DMS153 (cell line): ENCODE measurements at places on chromosomes 5 and 9.

DNA sequence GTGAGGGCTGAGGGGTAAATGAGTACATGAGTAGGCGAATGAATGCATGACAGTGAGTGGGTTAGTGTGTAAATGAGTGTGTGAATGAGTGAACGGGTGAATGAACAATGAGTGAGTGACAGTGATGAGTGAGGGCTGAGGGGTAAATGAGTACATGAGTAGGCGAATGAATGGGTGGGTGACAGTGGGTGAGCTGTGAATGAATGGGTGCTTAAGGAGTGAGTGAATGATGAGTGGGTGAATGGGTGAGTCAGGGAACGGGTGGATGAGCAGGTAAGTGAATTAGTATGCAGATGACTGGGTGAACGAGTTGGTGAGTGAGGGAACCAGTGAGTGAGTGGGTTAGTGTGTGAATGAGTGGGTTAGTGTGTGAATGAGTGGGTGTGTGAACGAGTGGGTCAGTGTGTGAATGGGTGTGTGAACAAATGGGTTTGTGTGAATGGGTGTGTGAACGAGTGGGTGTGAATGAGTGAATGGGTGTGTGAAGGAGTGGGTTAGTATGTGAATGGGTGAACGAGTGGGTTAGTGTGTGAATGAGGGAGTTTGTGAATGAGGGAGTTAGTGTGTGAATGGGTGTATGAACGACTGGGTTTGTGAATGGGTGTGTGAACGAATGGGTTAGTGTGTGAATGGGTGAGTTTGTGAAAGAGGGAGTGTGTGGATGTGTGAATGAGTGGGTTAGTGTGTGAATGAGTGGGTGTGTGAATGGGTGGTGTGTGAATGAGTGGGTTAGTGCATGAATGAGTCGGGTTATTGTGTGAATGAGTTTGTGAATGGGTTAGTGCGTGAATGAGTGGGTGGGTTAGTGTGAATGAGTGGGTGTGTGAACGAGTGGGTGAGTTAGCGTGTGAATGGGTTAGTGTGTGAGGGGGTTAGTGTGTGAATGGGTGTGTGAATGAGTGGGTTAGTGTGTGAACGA, 32.9 kb downstream of the NKD2 start:
- DNase-seq, result no peak

- DNase-seq, result no peak
Observed at GRCh38 chr5:102200861-102201260, 95.2 kb downstream of the SLCO4C1 start.

GRCh38 chr9:81893929-81894328, 34.3 kb upstream of the SPATA31D4 start:
- no peak for DNase-seq

- no peak for DNase-seq
Observed at GRCh38 chr5:20556115-20556763, 568.2 kb upstream of the CDH18 start.

GRCh38 chr5:12794476-12795332, 890.5 kb upstream of the CTNND2 start:
- DNase-seq, result no peak

DNA sequence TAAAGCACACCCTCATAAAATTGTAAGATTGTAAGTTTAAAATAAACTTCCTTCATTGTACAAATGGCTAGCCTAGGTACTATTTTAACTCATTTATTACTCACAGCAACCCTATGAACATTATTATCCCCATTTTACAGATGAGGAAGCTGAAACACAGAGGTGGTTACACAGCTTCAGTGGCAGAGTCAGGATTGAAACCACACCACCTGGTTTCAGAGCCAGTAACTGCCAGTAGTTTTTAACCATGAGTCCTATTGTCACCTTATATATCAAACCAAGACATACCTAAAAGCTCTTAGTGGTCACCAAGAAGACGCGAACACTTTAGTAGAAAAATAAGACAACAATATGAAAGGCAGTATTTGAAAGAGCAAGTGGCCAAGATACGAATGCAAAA, 16.1 kb downstream of the SH3GL2 start:
- DNase-seq, result no peak

GRCh38 chr9:125621170-125621569, 85.8 kb downstream of the MAPKAP1 start:
- DNase-seq, result no peak

DNA sequence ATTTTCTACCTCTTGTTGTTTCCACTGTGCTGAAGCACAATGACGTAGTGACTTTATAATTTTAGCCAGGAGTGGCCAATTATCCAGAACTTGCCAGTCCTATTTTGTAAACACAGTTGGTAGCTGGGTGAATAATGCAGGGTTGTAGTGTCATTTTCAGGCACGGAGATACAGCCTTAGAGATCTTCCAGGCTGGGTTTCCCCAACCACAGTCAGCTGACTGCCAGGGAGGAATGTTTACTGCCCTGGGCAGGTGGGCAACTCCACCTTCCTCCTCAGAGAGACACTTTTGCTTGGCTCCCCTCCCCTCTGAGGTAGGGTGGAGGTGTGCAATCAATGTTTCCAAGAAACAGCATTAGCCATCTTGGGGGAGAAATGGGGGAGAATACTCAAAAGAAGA, 228.1 kb upstream of the NR4A3 start:
- DNase-seq, result no peak

- DNase-seq, result peak; percentile 28
Observed at GRCh38 chr5:86880785-86881492, 263.2 kb downstream of the COX7C start.

- no peak for DNase-seq
Observed at GRCh38 chr5:13248253-13248652, 696.2 kb downstream of the DNAH5 start.

GRCh38 chr9:129178568-129179382, 714 bp upstream of the IER5L start:
- DNase-seq, result no peak

GRCh38 chr5:16456103-16456832, 9.3 kb downstream of the ZNF622 start:
- peak; percentile 42 for DNase-seq

GRCh38 chr9:121559183-121559582, 59.5 kb upstream of the GGTA1 start:
- no peak for DNase-seq

DNA sequence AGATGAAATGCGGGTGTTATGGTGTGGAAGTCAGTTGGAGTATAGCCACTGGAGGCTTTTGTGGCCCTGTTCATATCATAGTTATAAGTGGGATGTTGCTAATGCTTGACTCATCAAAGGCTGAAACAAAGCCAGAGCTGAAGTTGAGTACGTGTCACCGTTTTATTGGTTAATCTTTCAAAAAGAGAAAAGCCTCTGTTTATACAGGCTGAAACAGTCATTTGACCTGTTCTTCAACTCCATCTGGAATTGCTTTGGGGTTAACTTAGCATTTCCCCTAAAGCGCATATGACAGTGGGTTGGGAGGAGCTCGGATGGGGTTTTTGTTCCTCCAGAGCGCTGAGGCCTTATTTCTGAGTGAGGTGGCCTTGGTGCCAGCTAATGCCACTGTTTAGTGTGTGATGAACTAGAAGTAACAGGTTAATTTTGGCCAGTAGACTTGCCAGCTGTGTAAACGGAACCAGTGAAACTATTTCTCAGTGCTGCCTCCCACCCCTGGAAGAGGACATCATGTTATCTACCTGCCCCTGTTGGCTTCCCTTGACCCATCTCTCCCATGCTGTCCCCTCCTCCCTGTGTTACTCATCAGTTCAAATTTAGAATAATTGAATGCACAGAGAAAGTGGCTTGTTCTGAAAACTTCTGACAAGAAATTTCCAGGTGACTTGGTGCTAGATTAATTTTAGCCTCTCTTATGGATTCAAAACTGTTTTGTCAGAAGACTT, 34.2 kb downstream of the MTAP start:
- DNase-seq, result no peak

DNA sequence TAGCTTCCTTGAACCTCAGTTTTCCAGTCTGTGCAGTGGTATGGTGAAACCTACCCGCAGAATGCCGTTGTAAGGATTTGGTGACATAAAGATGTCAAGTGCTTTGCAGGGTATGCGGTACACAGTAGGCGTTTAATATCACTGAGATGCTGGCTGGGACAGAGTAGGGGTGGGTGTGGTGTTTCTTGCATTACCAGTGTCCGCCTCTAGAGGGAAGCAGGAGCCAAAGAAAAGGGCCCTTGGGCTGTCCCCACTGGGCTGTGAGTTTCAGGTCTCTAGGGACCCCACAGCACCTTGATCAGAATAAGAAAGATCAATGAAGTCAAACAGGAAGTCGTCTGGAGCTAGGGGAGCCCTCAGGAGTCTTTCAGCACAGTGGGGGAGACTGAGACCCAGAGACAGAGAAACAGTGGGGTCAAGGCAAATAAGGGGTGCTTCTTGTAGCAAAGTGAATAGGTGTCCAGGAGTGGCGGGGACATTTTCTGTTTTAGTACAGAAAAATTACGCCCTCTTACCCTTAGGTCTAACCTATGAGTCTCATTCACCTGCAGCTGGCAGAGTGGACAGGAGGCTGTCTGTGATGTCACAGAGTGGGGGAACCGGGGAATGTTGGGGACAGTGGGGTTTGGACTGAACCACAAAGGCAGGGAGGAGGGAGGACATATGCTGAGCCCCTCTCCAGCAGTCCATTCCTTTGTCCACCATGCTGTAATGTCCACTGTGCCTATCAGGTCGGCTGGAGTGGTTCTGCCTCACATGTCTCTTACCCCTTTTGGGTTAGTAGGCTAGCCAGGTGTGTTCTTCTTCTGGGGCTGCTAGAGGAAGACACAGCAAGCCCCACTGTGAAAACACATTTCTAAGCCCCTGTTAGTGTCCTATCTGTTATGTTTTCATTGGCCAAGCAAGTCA, 4.7 kb upstream of the TEX53 start:
- DNase-seq, result peak; percentile 31

DNA sequence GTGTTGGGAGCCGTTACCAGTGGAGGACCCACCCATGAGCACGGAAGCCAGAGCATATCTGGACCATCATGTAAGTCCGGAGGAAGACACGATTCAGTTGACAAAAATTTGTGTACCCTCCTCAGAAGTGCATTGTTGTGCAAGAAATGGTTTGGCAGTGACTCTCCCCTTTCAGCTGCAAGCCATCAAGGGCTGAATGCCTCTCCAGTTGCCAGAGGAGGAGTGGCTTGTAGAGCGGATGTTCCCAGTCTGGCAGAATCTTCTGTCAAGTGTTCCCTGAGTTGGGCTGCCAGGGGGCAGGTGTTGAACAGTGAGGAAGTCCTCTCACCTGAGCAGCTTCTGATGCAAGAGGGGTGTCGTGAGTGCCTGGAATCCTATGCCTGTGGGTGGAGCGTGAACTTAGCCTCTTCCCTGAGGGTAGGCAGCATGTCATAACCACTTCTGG, 27.6 kb upstream of the CDKN2AIPNL start:
- DNase-seq, result peak; percentile 76

- DNase-seq, result no peak
Observed at GRCh38 chr9:126093771-126094170, 232.9 kb upstream of the MVB12B start.

DNA sequence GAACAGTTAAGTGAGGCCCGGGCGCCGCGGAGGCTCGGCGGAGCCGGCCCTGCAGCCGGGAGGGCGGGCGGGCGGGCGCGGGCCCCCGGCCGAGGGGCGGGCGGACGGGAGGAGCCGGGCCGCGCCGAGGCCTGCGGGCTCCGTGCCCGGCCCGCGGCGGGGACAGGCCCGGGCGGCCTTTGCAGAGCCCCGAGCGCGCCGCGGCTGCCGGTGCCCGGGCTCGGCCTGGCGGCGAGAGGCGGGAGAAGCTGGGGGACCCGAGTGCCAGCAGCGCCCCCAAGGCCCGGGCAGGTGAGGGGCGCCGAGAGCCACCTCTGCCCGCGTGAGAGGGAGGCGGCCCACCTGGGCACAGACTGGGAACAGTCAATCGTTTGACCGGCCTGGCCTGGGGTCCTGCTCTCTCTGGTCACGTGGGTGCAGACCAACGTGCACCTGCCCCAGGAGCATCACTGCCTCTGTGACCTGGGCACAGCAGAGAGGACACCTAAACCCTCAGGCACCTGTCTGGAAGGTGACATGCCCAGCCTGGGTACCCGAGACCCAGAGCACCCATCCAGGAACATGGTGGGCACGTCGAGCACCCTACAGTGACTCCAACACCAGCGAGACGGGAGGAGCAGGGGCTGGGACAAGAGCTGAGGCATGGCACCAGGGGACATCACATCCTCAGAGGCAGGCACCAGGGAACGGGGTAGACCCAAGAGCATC, 531 bp downstream of the MVB12B start:
- DNase-seq, result no peak

GRCh38 chr9:82588301-82589180, 474.4 kb downstream of the RASEF start:
- no peak for DNase-seq

DNA sequence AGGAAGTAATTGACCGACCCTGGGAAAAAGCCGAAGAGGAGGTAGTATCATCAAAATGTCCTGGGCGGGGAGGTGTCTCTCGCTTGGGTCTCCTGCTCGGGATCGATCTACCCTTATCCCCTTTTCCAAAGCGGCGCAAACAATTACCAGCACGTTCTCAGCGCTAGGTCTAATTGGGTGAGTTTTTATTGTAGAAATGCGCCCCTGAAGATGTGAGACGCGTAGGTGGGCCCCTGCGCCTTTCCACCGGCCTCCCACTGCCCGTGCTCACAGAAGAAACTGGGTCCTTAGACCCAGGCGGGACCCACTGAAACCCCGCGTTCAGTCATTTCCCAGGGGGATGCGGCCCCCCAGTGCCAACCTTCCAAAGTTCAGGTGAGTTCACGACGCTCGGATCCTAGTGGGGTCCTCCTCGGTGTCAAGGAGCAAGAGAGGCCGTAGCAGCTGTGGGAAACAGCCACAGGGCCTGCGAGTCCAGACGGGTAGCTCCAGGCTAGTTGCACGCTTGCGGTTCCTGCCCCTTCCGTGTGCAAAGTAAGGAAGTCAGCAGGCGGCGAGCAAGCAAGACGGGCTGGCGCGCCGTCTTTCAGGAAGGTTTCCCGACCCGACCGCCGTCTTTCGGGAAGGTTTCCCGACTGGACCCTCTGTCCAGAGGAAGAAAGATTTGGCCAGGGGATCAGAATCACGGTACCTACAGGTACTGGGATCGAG, 1.5 kb downstream of the SMIM32 start:
- no peak for DNase-seq

DNA sequence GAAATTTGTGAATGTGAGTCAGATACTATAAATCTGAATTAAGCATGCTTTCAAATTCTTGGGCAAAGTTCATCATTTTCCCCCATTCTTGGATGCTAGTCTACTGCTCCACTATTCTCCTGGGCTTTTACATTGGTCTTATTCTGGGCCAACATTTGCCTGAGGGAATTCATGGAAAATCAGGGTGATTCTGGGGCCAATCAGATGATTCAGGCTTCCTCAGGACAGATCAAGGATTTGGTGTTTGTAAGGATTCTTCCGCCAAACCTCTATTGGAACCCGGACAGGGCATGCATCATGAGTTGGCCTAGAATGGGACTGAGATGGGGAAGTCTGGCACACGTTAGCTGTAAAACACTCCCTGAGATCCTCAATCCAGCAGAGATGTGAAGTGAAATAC, 113.8 kb downstream of the MEF2C start:
- no peak for DNase-seq

DNA sequence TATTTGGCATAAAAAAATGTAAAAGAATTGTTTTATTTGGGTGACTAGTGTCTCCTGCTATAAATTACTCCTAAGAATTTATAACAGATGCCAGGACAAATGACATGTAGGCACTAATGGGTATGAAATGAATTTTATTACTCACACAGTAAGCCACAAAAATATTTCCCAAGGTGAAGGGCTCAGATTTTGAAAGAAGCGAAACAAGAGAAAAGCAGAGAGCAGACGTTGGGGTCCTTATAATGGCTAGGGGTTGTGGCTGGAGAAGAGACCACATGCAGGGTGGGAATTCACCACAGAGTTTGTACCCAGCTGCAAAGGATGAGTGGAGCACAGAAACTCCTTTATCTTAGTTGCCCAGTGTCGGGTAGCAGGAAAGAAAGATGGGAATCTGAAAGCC, 45.0 kb upstream of the PRR16 start:
- DNase-seq, result no peak
